ENCODE measurements at places on chromosomes 5 and 9.

DNA sequence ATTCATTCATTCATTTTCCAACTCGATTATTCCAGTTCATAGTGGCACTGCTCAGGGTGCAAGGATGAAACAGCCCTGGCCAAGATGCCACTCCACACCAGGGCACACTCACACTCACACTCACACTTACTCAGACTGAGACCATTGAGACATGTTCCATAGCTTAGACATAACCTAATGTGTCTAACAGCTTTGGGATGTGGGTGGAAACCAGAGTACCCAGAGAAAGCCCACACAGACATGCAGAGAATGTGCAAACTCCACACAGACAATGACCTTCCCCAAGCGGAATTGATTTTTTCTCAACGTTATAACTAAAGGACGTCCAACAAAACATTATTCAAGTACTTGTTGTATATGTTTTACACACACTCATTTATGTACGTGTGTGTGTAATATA, 1363.5 kb downstream of the EFNA5 start:
- no peak overlapping the region for H3K27ac ChIP-seq
- DNase-seq, result no peak
- H3K36me3 ChIP-seq, result no peaks in the 10 kb centered on the region
- H3K27me3 ChIP-seq, result no peaks in the 10 kb centered on the region

GRCh38 chr9:14849851-14850250, 60.4 kb downstream of the FREM1 start:
- no peaks in the 10 kb centered on the region for H3K4me1 ChIP-seq
- H3K36me3 ChIP-seq, result no peaks in the 10 kb centered on the region
- no peak overlapping the region for H3K4me3 ChIP-seq
- H3K27ac ChIP-seq, result no peak overlapping the region
- no peak for DNase-seq

GRCh38 chr9:97774673-97775072, 77.5 kb upstream of the XPA start:
- peak overlapping the region; percentile 74 for H3K27ac ChIP-seq
- no peaks in the 10 kb centered on the region for H3K36me3 ChIP-seq
- no peaks in the 10 kb centered on the region for H3K27me3 ChIP-seq

DNA sequence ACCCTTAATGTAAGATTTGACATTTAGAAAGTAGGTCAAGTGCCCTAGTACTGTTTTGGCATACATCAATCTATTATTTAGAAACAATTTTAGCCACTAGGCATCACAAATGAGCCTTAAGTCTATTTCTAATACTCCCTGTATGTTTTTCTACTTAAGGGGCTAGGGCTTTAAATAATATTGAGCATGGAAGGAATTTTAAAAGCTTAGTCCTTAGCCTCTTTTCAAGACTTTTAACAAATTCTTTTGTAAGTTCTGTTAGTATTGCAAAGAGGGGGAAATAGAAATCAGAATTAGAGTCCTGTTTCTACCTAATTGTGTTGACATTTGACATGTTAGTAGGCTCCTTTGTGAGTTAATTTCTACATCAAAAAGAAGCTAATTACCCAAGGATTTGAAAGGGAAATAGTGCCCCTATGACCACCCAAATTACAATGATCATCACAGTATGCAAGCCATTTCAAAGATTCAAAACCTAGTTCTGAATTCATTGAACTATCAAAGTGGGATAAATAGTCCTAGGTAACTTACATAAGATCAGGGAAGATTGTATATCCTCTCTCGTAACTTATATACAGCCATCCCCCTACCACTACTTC, 647.8 kb upstream of the ACO1 start:
- no peaks in the 10 kb centered on the region for H3K27me3 ChIP-seq
- H3K27ac ChIP-seq, result no peak overlapping the region

Data from esophagus squamous epithelium (tissue), 5 donors.